ENCODE measurements at places on chromosomes 16 and 17.

GRCh38 chr16:14448879-14449278 is 181.2 kb downstream of the PARN start:
- DNase-seq: no peak

GRCh38 chr17:39598047-39598481 is 9.7 kb downstream of the NEUROD2 start:
- DNase-seq: no peak

GRCh38 chr16:23901178-23902033 is 65.6 kb downstream of the PRKCB start:
- DNase-seq: peak; percentile 14

- DNase-seq: no peak
These were observed 24.9 kb downstream of the HMOX2 start for GRCh38 chr16:4501071-4501478.
